Kidney capillary endothelial cell (primary cell): ENCODE measurements at places on chromosomes 11 and 22.

- DNase-seq, result no peak
These were observed 26.1 kb downstream of the GDPD5 start for GRCh38 chr11:75499423-75500190.

GRCh38 chr22:24947881-24948280 is 1.4 kb upstream of the LHFPL7 start:
- DNase-seq, result no peak

- DNase-seq, result no peak
These were observed 50.5 kb upstream of the ADA2 start for GRCh38 chr22:17269607-17270261.

- no peak for DNase-seq
These were observed 8.0 kb upstream of the EFCAB6 start for GRCh38 chr22:43819931-43820640.

GRCh38 chr11:38332046-38332445 is 1734.0 kb upstream of the RAG2 start:
- no peak for DNase-seq

DNA sequence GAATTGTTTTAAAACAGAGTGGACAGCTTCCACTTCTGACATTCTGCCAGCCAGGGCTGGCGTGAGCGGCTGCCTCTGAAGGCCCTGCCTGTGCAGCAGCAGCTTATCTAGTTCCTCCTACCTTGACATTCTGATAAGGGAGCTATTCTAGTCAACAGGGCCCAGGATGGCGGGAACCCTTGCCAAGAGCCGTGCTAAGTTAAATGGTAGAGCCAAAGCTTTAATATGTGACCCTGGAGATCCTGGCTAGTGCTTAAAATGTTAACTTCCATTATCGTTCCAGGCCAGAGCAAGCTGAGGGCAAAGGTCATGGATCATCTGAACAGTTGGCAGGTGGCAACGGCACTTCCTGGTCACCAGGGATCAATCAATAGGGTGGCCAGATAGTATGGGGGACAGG is 3.5 kb downstream of the KCNJ5 start:
- DNase-seq, result no peak

DNA sequence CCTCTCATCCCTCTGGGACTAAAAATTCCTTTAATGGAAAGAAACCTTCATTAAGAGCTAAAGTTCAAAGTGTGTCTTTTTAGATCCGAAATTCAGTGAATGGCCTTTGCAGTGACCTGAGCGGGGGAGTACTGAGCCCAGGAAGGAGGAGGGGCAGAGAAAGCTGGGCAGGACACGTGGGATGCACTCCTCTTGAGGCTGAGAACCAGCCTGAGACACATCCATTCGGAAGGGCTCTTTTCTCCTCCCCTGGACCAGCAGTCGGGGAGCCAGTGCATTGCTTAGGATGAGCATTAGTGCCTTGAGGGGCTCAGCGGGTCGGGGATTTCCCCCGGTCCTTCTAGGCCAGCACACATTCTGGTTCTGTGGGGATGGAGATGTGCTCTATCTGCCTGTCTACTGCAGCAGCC is 258.9 kb upstream of the B3GAT1 start:
- DNase-seq, result no peak

GRCh38 chr11:35173011-35173511 is 34.1 kb downstream of the CD44 start:
- DNase-seq, result no peak

DNA sequence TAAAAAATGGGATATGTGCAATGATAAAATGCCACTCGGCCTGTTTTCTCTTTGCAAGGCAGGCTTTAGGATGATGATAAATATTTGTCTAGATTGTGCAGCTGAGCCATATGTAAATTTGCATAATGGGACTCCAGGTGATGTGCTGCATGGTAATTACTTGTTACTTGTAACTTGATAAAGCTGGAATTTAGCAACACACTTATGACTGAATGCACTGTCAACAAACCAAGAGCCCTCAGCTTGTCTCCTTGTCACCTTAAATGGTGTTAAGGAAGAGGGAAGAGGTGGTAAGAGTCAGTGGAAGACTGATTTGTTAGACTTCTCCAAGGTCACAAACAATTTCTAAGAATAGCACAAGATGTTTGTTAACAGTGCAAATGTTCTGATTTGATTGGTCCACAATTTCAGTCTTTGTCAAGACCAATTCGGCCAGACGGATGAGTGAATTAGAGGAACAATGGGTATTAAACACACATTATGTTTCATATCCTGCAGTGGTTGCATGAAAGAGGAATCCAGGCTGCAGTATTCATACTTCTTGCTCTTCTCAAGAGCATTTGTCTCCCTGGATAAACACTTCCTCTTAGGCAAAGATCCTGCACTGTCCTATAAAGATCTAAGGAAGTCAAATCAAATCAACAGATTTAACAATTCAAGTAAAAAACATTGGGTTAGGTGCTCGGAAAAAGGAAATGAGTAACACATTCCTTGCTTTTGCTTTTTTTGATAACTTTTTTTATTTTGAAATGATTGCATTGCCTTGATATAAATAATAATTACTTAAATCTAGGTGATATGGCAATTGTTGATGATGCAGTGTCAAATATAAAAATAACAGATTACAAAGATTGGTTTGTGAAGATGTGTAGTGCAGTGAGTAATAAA is 448.3 kb upstream of the DDI1 start:
- DNase-seq, result peak; percentile 99

DNA sequence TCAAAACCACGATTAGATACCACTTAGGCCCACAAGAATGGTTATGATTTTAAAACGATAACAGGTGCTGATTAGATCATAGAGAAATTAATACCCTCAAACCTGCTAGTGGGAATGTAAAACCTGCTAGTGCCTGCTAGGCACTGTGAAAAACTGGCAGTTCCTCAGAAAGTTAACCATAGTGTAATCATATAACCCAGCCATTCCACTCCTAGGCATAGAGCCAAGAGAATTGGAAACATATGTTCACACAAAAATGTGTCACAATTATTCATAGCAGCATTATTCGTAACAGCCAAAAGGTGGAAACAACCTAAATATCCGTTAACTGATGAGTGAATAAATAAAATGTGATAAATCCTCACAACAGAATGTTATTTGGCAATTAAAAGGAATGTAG is 122.2 kb upstream of the SYN3 start:
- DNase-seq, result no peak

GRCh38 chr22:30606455-30607299 is at the start of gene TCN2:
Gene TCN2 (plus strand): TSS chr22:30607174. CDS start chr22:30607332, 158 bp downstream.
- peak; percentile 59 for DNase-seq

DNA sequence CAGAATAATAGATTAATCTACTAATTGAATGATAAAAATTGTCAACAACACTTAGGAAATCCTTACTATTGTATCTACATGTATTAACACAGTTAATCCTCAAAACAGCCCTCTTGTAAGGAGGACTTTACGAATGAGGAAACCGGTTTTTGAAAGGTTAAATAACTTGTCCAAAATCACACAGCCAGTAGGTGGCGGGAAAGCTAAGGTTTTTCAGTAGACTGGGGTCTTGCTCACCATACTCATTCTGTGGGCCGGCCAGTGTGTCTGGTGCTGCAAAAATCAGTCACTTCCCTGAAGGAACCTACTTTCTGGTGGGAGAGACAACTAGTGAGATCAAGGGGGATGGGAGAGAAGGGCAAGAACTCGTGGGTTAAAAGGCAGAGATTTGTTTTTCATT is 3.8 kb downstream of the DCPS start:
- peak; percentile 38 for DNase-seq

- peak; percentile 40 for DNase-seq
These were observed 143.2 kb upstream of the GRIA4 start for GRCh38 chr11:105466582-105467228.

DNA sequence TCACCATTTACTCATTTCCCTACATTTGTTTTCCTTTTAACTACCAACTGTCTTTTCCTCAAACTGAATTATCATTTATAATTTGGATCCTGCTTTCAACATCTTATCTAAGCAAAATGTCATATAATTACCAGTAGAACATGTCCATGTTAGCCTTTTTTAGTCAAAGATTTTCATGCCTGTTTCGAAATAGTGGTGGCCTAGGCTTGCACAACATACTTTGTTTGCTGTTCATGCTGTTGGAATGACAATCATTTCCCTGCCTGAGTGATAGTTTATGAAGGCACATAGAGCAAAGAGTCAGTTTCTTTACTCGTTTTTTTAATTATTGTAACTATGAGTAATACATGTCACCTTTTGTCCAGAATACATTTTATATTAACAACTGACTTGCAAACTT is 144.3 kb upstream of the ANO3 start:
- no peak for DNase-seq

DNA sequence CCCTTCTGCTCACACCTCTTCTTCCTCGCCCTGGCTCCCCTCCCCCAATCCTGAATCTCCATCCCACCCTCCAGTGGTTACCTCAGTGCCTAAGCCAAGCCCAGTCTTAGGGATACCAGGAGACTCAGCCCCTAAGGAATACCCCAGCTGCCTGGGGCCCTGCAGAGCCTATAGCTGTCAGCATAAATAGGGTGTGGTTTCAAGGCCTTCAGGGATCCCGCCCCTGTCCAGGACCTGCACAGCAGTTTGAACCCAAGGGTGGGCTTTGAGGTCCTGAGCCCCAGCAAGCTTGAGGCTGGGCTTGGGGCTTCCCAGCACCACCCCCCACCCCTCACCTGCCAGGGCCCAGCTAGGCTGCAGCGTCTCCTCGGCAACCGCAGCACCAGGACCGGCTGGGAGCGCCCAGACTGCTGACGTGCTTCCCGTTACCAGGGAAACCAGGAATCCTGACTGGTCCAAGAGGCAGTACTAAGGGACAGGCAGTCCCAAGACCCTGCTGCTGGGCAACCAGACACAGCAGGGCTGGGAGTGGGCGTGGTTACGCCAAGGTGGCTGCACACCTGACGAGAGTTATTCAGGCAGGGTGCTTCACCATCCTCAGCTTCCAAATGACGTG is 13.7 kb downstream of the APBB1 start:
- no peak for DNase-seq

- DNase-seq, result no peak
These were observed 15.3 kb upstream of the SYTL2 start for GRCh38 chr11:85826116-85826855.

- peak; percentile 60 for DNase-seq
These were observed 15.6 kb upstream of the ARHGEF17 start for GRCh38 chr11:73292525-73292894.

DNA sequence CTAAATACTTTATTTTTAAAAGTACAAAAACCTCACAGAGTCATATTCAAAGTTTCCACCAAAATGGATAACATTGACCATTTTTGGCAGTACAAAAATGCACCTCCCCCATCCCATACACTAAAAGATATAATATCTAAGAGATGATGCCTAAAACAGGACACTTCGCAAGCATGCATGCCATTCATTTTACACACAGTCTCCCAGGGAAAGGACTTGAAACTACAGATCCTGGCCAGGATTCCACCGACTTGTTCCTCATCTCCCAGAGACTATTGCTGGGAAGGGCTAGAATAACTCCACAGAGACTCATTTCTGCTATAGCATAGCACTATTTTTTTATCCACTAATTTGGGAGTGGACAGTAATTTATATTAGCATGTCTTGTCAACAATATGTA is 81.7 kb downstream of the MTNR1B start:
- DNase-seq, result no peak

GRCh38 chr22:19991645-19992451 is 24.8 kb downstream of the ARVCF start:
- DNase-seq, result no peak

GRCh38 chr11:128919216-128919615 is 23.5 kb downstream of the TP53AIP1 start:
- no peak for DNase-seq

DNA sequence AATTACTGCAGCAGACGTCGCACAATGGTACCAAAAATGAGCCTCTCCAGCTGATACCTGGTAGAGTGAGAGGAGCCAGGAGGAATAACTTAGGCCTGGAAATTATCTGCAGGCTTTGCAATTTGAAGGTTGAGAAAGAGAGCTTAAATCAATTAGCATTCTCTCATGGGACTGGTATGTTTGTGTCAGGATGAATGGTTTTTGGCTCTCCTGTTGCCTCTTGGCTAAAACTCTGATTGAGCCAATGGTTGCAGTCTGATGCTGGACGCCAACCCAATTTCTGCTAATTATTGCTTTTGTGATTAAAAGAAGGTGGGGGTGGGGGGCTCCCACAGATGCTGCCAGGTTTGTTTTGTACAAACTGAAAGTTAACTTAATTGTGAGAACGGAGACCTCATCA is 12.5 kb upstream of the NELL1 start:
- no peak for DNase-seq

GRCh38 chr11:72760539-72761405 is 8.6 kb upstream of the ARAP1 start:
- no peak for DNase-seq

DNA sequence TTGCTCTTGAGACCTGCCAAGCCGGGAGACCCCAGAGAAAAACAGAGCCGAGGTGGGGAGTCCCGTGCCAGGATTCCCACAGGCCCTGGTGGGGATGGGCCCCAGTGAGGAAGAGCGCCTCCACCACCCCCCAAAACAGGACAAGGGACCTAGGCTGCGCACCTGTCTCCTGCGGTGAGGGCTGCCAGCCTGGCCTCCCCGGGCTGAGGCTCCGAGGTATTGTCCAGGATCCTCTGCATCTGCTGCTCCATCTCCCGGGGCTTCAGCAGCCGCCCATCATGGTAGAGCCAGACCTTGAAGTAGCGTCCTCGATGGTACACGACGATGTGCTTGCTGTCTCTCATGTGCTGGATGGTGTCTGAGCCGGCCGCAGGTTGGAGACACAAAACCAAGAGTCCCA is 33.3 kb upstream of the TESMIN start:
- DNase-seq, result no peak

DNA sequence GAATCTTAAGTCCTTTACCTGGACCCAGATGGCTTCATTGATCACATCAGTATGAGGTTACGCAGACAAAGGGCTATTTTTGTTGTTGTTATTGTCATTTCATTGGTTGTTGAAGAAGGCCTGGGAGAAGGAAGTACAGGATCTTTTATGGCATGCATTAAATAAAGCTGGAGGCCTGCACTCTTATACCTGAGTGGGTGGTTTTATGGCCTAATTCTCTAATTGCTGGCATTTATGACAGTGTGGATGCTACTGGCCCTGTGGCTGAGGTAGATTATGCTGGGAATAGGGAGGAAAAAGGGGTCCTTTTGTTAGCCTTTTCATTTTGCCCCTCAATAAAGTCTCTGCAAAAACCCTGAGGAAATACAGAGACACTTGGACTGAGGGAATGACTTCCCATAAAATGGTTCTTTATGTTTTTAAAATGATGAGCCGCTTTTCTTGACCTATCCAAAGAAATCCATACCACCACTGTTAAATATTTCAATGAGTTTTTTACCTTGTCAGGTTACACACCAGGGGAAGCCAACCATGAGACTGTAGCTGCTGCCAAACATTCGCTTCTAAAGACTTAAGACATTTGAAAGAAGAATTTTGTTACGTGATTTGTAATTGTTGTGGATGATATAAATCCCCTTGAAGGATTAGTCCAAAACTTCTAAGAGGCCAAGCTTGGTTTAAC is 6.8 kb downstream of the KMT2A start:
- no peak for DNase-seq

- DNase-seq, result no peak
These were observed 11.1 kb upstream of the TPBGL start for GRCh38 chr11:75229466-75229865.

GRCh38 chr11:90705661-90706060 is 482.8 kb upstream of the CHORDC1 start:
- DNase-seq, result no peak
